ENCODE measurements at places on chromosomes 1 and 21.

DNA sequence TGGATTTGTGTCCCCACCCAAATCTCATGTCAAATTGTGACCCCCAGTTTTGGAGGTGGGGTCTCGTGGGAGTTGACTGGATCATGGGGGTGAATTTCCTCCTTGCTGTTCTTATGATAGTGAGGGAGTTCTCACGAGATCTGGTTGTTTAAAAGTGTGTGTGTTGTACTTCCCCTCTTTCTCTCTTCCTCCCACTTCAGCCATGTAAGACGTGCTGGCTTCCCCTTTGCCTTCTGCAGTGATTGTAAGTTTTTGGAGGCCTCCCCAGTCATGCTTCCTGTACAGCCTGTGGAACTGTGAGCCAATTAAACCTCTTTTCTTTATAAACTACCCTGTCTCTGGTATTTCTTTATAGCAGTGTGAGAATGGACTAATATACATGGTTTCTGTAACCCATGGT is 64.6 kb downstream of the RHOU start:
- no peak for DNase-seq

GRCh38 chr1:21536218-21536617 is 27.0 kb downstream of the ALPL start:
- DNase-seq = no peak

DNA sequence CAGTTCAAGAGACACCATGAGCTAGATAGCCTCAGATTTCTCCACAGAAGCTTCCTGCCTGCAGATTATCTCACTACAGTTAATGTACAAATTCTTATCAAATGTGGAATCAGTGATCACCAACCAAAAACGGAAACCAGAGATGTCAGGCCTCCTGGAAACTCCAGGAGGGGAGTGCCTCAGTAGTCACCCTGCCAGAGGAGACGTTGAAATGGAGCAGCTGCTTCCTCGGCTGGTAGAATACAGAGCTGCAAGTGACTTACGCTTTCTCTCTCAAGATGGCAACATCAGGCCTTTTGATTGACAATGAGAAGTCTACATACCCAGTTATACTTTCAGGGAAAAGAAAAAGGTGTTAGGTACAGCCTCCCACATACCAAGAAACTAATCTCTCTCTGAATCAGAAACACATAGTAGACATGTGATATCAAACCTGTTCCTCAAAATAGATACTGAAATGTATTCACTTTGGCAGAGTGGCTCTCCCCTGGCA is 52.2 kb downstream of the ACP6 start:
- DNase-seq = no peak

DNA sequence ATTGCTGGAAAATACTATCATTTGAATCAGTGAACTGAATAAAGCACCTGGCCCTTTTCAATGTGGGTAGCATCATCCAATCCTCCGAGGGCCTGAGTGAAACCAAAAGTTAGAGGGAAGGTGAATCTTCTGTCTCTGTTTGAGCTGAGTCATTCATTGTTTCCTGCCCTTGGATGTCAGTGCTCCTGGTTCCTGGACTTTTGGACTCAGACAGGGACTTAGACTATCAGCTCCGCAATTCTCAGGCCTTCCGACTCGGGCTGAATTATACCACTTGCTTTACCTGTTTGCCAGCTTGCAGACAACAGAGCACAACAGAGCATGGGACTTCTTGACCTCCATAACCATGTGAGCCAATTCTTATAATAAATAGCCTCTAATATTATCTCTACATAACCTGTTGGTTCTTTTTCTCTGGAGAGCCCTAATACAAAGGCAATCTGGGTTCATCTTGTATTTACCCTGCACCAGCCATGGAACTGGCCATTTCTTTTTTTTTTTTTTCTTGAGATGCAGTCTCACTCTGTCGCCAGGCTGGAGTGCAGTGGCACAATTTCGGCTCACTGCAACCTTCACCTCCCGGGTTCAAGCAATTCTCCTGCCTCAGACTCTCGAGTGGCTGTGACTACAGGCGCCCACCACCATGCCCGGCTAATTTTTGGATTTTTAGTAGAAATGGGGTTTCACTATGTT is 19.2 kb upstream of the VASH2 start:
- no peak for DNase-seq

GRCh38 chr1:243957141-243957540 is 93.9 kb upstream of the ZBTB18 start:
- no peak for DNase-seq

- DNase-seq = no peak
These were observed 221.6 kb upstream of the VAMP3 start for GRCh38 chr1:7549277-7550161.

DNA sequence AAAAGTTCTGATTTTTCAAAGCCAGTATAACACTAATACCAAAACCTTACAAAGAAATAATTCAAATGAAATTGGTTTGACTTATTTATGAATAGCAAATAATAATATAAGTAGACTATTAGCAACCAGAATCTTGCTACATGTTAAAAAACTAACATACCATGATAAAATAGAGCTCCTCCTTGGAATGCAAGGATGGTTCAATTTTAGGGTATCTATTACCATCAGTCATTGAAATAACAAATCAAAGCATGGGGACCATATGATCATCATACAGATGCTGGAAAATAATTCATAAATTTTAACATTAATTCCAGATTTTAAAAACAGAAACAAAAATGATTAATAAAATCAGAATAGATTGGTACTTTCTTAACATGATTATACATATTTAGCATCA is 66.3 kb downstream of the RRAGC start:
- no peak for DNase-seq

- no peak for DNase-seq
These were observed 615 bp downstream of the GPR161 start for GRCh38 chr1:168135921-168136708.

- no peak for DNase-seq
These were observed 76.1 kb downstream of the AGO3 start for GRCh38 chr1:36006941-36007500.

DNA sequence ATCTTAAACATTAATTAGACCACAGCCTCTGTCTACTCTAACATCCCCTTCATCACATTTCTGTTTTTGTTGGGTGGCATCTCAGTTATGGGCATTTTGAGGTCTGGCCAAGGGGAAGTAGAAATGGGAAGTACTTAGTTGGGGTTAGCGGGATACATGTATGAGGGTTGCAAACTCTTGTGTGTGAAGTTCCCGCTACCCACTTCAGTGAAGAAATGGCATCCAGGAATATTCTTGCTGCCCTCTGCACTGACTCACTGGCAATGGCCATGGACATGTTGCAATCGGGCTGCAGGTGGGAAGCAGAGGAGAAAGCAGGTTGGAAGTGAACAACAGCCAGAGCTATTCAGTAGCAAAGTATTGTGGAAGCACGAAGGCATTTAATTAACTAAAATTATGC is 7.4 kb downstream of the CD48 start:
- DNase-seq = no peak

Data from nucleus accumbens (tissue), 56 donors.